ENCODE measurements at places on chromosomes 2 and 18.

GRCh38 chr18:28095041-28095440, 81.9 kb downstream of the CDH2 start:
- DNase-seq = no peak

DNA sequence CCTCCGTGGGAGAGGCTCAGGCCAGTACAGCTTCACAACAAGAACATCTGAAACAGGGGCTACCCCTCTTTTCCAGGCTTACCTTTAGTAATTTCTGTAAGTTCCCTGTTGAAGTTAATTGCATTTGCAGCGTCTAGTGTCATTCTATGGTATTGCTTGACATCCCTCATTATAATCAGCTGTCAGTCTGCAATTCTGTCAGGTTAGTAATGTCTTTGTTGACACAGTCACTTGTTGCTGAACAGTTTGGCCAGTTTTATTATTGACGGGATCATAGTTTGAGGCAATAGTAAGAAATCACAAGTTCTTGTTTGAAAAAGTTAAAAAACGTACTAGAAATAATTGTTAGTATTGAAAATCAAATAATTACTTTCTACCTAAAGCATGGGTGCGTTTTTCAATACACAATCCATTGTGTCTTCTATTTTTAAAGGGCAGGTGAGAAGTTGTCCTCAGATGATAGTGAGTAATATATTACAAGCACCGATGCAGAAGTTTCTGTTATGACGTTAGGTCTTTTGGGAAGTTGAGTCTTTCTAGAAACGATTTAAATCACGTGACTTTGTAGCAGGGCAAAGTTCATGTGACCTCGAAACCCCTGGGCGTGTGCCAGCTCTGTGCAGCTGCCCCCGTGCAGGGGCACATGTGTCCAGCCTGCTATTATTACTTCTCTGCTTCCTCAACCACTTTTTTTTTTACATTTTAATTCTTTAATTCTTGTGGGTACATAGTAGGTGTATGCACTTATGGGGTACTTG, 49.5 kb upstream of the MBP start:
- DNase-seq = no peak

- no peak for DNase-seq
These were observed 73.8 kb downstream of the KIF5C start for GRCh38 chr2:148948868-148949267.

GRCh38 chr2:45406621-45407020, 204.4 kb downstream of the SRBD1 start:
- DNase-seq = no peak

DNA sequence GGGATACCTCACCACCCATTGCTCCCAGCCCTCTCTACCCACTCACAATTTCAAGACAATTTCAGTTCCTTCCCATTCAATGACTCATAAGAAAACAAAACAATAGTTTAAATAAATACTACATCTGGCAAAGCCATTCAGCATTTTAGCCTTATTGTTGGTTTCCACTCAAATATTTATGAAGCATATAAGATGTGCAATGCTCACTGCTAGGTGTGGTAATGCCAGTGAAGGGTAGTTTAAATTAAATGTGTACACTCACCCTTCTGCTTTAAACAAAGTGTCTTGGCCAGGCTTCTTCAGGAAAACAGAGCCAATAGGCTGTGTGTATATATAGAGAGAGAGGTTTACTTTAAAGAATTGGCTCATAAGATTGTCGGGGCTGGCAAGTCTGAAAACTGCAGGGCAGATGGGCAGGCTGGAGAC, 37.0 kb downstream of the INO80C start:
- DNase-seq = no peak

- no peak for DNase-seq
These were observed 24.1 kb downstream of the SMARCAL1 start for GRCh38 chr2:216436383-216436782.

GRCh38 chr2:45649858-45650811, 1.3 kb upstream of the PRKCE start:
- no peak for DNase-seq

- no peak for DNase-seq
These were observed 126.0 kb upstream of the ACVR2A start for GRCh38 chr2:147718831-147719230.

DNA sequence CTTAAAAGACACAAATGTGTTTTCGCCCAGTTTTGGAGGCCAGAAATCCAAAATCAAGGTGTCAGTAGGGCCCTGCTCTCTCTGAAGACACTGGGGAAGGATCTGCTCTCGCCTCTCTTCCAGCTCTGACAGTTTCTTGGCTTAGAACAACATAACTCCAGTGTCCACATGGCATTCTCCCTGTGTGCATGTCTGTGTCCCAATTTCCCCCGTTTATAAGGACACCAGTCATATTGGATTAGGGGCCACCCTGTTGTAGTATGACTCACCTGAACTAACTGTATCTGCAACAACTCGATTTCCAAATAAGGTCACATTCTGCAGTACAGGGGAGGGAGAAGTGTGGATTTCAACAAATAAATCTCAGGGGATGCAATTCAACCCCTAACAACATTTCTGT, 263.2 kb downstream of the SS18 start:
- no peak for DNase-seq

GRCh38 chr2:200966770-200967169, 3.3 kb upstream of the ORC2 start:
- DNase-seq = no peak

DNA sequence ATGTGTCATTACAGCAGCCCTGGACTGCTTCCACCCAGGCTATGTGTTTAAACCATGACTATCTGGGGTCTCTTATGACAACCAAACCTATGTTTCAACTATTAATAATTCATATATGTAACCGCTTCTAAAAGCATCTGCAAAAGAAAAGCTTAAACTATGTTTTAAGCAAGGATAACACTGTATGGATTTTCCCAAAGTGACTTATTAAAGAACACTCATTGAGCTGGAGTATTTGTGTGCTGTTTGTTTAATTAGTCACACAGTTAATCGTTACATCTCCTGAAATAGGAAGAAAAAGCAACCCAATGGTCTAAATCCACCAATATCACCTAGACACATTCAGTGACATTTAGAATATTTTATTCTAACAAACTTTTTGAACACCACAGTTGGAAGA, 51.3 kb downstream of the TMEM163 start:
- DNase-seq = no peak

GRCh38 chr2:229433351-229433750, 162.3 kb upstream of the PID1 start:
- DNase-seq = no peak

- DNase-seq = no peak
These were observed 1.7 kb downstream of the TUBB6 start for GRCh38 chr18:12309683-12310198.

GRCh38 chr2:186308347-186308746, 177.7 kb upstream of the ZC3H15 start:
- no peak for DNase-seq

DNA sequence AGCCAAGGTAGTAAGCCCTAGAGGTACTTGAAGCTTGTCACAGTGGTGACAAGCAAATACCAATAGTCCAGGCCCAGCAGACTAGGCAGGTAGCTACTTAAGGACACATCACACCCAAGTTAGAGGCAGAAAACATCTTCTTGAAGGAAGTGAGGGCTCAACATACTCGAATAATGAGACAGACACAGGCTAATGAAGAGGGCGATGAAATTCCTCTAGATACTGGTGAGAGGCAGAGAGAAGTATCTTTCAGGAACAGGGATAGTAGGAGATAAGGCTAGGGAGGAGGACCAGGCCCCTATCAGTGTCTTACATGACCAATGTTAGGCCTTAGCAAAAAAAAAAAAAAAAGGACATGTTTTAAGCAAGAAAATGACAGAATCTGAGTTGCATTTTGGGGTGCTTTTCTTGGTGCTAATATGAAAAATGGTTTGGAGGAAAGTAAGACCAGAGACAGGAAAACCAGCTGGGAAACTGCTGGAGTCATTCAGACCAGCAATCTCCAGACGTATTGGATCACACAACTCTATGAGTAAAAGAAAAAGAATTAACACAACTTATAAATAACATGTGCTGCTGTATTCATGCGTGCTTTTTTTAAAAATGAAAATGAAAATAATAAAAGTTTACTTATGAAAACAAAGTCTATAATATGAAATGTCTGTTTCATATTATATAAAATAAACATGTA, 37.7 kb downstream of the COBLL1 start:
- DNase-seq = no peak

- DNase-seq = no peak
These were observed 516.6 kb upstream of the ZEB2 start for GRCh38 chr2:145036421-145037011.

GRCh38 chr2:224127871-224128501, 88.9 kb upstream of the SERPINE2 start:
- no peak for DNase-seq
